ENCODE measurements at places on chromosomes 7 and 10.
A peak's percentile ranks its signal among the peaks of the same experiment; 100 is the strongest.

GRCh38 chr7:24304494-24305095 lies 20.6 kb downstream of the NPY start:
- no peak for DNase-seq

DNA sequence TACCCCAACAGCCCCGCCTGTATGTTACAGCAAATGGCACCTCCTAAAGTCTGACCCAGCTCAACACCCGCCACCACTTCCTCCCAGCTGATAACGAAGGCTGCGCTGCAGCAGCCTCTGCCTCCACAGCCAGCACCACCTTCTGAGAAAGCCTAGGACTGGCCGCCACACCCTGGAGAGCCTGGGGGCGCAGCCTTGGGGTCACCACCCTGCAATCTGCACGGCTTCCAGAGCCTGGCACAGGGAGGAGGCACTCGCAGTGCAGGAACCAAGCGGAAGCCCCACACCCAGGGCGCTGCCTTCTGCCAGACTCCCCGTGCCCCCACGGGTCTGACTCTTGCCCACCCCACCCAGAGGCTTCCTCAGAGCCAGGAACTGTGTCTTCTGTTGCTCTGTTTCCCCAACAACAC lies 112.5 kb downstream of the MAD1L1 start:
- DNase-seq = no peak

DNA sequence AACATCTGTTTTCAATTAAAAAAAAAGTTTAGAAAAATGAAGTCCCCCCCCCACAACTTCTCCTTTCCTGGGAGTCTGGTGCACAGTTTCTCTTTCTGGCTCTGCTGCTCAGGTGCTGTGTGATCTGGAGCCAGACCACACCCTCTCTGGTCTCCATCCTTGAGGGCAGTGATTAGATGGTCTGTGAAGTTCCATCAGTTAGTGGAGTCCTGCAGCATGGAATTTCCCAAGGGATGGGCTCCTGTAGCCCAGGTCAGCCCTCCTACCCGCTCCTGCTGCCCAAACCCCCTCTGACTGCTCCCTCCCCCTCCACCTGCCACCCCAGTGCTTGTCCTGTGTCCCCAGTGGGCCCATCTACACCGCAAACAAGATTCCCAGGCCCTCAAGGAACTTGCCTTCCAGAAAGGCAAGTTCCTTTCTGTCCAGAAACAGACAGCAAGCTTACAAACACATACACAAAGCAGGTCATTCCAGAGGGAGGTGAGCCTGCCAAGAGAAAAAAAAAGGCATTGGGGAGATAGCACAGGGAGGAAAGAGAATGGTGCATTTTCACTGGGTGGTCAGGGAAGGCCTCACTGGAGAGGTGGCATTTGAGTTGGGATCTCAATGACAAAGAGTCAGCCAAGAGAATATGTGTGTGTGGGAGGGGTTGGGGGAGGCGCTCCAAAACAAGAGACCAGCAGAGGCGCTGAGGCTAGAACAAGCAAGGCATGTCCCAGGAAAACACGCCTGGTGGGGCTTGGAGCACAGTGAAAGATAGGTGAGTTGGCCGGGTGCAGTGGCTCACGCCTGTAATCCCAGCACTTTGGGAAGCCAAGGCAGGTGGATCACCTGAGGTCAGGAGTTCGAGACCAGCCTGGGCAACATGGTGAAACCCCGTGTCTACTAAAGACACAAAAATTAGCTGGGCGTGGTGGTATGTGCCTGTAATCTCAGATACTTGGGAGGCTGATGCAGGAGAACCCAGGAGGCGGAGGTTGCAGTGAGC lies 49.5 kb upstream of the SLC29A3 start:
- DNase-seq = peak; percentile 73

DNA sequence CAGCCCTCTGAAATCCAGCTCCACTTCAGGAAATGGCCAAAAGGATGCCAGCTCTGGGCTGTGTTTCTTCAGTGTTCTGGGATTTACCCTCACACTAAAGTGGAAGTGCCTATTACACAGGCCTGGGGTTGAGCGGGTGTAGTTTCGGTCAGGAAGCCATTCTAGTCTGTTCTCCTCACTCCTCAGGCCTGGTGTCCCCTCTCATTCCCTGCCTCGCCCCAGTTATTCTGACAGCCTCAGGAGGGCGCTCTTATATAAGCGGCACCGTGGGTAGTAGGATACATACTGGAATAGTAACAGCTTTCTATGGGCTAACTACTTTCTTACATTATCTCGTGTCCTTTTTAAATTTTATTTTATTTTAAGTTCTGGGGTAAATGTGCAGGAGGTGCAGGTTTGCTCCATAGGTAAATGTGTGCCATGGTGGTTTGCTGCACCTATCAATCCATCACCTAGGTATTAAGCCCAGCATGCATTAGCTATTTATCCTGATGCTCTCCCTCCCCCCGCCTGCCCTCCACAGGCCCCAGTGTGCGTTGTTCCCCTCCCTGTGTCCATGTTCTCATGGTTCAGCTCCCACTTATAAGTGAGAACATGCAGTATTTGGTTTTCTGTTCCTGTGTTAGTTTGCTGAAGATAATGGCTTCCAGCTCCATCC lies 12.2 kb upstream of the LGI1 start:
- DNase-seq = peak; percentile 68

Data from WTC11 (cell line).